ENCODE measurements at places on chromosomes 2 and 18.
A peak's percentile ranks its signal among the peaks of the same experiment; 100 is the strongest.

DNA sequence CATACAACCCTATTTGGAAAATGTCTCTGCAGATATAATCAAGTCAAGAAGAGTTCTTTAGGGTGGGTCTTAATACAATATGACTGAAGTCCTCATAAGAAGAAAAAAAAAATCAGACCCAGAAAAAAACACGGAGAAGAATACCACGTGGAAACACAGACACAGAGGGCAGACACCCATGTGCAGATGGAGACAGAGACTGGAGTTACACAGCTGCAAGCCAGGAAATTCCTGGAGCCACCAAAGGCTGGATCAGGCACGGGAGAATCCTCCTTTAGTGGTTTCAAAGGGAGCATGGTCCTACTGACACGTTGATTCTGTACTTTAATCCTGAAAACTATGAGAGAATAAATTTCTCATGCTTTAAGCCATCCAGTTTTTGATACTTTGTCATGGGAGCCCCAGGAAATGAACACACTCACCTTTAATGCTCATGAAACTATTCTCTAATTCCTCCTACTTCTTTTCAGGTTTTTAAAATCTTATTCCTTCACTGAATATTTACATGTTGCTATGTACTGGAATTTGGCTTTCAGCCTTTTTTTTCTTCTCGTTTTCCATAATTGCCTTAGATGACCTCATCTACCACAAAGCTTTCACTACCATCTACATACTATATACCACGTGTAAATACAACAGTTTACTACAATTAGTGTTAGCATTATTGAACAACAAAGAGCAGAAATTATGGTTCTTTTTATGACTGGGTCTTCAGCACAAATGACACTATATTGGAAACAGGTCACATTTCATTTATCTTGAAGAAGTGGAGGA, 529.1 kb downstream of the IRS1 start:
- no peak for DNase-seq

DNA sequence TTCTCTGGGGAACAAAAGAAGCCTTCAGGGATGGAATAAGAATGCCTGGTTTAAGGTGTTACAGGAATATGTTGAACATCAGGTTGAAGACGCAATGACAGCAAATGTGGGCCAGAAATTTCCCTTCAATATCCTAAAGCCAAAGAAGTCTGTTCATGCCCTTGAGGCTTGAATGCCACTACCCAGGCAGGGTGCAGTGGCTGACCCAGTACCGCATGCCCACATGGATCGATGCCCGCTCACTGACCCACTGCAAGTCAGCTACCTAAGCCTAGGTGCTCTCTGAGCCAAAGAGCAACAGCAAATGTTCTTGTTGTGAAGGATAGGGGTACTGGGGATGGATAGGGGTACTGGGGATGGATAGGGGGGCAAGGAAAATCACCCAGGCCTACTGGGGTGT, 58.2 kb downstream of the GNAL start:
- no peak for DNase-seq

GRCh38 chr2:27408601-27409320, 630 bp downstream of the PPM1G start:
- peak; percentile 77 for DNase-seq

- DNase-seq = no peak
These were observed 365.5 kb upstream of the SYT4 start for GRCh38 chr18:43642727-43643330.

DNA sequence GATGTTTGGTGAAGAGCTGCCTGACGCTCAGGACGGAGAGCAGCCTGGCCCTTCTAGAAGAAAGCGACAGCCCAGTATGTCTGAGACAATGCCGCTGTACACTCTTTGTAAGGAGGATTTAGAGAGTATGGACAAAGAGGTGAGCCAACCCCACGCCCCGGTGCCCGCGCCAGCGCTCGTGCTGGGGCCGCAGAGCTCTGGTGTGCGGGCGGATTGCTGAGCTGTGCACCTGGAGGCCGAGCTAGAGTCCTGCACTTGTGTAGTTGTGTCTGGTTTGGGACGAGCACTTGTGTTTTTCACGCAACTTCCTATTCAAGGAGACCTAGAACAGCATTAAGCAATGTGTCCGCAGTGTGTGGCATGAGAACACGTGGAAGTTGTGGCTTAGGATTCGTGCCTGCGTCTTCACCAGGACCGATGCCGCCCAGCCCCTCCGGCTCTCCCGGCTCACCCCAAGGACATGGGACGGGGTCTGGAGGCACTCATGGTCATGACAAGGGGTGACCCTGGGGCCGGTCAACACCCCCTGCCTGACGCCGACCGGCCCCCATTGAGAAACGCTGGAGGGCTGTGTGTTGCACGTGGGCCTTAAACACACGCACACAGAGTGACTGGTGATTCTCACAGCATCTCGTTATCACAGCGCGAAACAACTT, 49.5 kb downstream of the CTDP1 start:
- no peak for DNase-seq

DNA sequence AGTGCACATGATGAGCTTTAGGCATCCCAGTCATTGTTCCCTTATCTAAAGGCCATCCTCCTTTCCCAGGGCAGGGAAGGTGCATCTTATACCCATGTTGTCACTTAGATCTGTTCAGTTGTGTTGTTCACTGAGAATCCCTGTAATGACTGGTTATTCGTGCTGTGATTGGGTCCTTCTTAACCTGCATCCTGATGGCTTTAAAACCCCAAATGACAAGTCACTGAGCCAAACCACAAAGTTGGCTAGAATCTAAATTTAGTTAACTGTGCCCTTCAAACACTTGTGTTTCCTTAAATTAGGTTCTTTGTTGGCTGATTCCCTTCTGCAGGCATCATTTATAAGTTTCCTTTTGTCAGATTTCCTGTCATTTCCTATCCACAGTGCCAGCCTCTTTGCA, 58.5 kb upstream of the SLC16A14 start:
- no peak for DNase-seq

DNA sequence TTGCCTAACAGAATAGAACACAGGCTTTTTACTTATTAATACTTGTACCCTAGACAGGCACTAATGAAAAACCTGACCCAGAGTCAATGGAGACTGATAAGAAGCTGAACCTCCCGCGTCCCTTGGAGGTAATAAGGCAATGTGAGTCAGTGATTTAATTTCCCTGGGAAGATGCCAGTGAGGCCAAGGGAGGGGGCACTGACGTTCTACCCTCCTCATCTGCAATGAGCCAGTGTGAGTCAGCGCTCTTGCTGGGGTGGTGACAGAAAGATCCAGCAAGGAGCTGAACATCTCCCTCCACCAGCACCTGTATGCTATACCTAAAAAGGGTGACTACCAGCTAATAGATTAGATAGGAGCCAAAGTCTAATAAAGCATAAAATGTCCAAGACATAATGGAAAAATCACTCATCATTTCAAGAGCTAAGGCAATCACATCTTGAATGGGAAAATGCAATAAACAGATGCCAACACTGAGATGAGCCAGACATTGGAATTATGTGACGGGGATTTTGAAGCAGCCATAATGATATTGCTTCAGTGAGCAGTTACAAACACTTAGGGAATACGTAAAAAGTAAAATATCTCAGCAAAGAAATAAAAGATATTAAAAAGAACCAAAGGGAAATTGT, 116.9 kb downstream of the TPGS2 start:
- DNase-seq = no peak

All from neural progenitor cell (in vitro differentiated cells).